ENCODE measurements at places on chromosomes 7 and 10. TPM values are rescaled to one million over a fixed set of nuclear protein-coding genes. Genes with fewer than 3 reads are reported as not detected.

RAB19 gene
- total RNA-seq: 0.87 TPM

CALML3 gene
- total RNA-seq: not detected

DNA sequence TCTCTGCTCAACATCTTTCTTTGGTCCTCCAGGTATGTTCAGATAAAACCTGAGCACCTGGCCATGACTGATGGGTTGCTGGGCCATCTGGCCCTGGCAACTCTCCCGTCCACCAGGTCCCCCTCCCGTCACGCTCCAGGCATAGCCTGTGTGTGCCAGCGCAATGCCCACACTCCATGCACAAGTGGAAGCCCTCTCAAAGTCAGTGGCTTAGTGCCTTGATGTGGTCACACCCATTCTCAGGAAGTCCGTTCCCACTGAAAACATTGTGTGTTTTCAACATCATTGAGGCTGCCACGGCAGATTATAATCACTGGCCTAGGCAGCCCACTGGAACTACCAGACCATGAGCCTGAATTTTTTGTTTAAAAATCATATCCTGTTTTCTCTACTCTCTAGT, 170.6 kb upstream of the LANCL2 start:
- no peak for DNase-seq

- no peak for DNase-seq
Measured at GRCh38 chr7:7740037-7740355, 21.6 kb upstream of the RPA3 start.

KCNH2 gene
- total RNA-seq: 4.5 TPM

- DNase-seq: no peak
Measured at GRCh38 chr7:29893351-29893965, 87.2 kb downstream of the WIPF3 start.

STAG3 gene
- total RNA-seq: not detected

- DNase-seq: no peak
Measured at GRCh38 chr10:132547421-132547861, 9.9 kb downstream of the INPP5A start.
